ENCODE measurements at places on chromosomes 11 and 22.
A peak's percentile ranks its signal among the peaks of the same experiment; 100 is the strongest.

GRCh38 chr11:125398475-125398874 is 97.6 kb downstream of the FEZ1 start:
- no peak for DNase-seq

DNA sequence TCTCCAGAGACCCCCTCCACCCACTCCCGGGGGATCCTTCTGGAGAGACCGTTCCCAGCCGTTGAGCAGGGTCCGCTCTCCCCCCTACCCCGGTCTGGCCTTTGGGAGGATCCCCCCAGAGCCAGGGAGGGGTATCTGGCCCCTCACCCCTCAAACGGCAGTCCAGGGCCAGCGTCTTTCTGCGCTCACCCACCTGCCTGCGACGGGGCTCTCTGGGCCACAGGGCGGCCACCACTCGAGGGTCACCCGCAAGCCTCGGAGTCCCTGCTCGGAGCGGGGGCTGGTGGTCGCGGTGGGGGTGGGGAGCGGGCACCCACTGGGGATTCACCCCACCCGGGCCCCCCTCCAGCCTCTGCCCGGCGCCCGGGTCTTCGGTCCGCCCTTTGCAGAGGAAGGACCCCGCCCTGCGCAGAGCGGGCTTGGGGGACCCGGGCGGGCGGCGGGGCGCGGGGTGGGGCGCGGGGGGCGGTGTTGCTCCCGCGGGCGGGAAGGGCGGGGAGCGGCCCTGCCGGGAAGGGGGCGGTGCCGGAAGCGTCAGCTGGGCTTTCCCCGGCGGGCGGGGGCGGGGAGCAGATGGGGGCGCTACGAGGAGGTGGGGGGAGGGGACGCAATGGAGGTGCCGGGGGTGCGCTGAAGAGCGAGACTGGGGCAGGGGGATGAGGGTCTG is 16.6 kb downstream of the CRELD2 start:
- peak; percentile 47 for DNase-seq

- peak; percentile 49 for DNase-seq
Observed at GRCh38 chr11:94521684-94522083, 9.4 kb downstream of the C11orf97 start.

DNA sequence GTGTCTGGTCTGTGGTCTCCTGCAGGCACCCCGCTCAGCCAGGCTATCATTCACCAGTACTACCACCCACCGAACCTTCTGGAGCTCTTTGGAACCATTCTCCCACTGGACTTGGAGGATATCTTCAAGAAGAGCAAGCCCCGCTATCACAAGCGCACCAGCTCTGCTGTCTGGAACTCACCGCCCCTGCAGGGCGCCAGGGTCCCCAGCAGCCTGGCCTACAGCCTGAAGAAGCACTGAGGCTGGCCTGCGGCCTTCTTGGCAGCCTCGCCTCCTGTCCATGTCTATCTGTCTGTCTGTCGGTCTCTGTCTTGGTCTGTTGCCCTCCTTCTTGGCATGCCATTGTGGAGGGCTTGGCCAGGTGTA is 27.9 kb downstream of the INCENP start:
- DNase-seq: no peak

- DNase-seq: no peak
Observed at GRCh38 chr11:72574548-72575460, 99.4 kb downstream of the PDE2A start.

DNA sequence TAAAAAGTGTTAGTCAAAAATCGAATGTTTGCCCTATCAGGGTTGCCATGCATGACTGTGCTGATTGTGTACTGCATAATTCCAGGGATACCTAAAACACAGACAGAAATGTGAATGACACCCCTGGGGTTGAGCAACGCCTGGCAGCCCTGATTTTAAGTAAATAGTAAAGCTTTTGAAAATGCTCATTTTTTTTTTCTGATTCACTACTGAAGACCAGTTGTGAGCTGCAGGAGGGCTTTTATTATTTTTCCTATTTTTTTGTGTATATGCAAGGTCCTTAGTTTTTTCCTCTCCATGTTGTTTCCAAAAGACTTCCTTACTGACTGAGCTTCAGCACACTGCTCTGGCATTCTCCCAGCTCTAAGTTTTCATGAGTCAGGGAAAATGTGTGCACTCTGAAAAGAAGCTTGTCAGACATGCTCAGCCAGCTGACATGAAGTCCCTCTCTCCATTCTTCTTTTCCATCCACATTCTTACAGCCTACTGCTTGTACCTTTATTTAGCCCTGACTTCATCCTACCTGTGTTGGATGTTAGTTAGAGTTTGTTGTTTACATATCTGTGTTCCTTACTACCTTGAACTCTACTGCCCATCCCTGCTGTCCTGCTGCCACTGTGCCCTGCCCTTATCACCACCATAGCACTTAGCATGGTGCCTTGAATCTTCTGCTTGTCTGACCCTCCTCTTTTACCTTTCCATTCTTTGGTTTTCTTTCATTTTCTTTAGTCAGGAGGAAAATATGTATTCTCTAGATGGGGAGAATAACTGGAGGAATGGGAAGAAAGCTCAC is 79.5 kb downstream of the HORMAD2 start:
- DNase-seq: peak; percentile 84

GRCh38 chr11:88169471-88169870 is 5.8 kb downstream of the RAB38 start:
- peak; percentile 20 for DNase-seq

GRCh38 chr22:50548921-50549790 is 3.5 kb downstream of the KLHDC7B start:
- DNase-seq: no peak

DNA sequence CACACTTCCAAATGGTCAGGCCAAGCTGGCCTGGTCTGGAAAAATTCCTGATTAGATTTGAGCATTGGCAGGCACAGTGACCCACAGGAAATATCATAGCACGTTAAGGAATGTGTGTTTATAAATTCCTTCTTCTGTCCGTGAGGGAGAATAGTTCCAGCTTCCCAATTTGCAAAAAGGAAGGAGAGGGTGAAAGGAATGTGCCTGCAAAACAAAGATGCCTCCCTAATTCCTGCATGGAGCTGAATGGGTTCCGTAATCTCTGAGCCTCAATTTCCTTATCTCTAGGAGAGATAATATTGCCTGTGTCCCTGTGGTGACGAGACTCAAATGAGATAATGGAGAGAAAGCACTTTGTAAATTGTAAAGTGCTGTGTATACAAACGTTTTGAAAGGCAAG is 105.1 kb downstream of the FEZ1 start:
- DNase-seq: peak; percentile 79

- no peak for DNase-seq
Observed at GRCh38 chr11:120839846-120840402, 184.0 kb upstream of the TBCEL start.

DNA sequence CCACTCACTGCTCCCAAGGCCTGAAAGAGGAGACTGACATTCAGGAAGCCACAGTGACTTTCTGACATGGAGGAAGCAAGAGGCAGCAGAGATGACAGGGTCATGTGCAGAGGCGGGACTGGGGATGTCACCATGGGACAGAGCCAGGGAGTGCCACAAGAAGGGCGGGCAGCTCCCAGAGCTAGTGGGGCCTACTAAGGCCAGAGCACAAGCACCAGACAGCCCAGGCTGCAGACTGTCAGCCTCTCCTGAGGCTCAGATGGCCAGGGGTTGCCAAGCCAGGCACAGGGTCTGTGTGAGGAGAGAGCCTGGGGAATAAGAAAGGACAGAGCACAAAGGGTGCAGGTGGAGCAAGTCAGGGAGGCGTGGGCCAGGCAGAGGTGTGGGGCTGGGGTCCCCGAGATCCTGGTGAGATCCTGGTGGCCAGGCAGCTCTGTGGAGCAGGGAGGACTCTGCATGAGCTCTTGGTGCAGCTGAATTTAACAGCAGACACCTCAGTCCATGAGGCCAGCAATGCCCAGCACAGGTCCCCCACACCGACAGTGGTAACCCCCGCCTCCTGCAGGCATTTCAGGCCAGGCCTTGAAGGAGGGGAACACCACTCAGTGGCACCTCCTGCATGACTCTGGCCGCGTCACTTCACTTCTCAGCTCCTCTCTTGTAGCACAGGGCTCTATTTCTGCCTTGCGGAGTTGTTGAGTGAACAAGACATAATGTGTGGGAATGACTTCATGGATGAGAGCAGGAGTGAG is 52.3 kb downstream of the SGSM3 start:
- DNase-seq: no peak

DNA sequence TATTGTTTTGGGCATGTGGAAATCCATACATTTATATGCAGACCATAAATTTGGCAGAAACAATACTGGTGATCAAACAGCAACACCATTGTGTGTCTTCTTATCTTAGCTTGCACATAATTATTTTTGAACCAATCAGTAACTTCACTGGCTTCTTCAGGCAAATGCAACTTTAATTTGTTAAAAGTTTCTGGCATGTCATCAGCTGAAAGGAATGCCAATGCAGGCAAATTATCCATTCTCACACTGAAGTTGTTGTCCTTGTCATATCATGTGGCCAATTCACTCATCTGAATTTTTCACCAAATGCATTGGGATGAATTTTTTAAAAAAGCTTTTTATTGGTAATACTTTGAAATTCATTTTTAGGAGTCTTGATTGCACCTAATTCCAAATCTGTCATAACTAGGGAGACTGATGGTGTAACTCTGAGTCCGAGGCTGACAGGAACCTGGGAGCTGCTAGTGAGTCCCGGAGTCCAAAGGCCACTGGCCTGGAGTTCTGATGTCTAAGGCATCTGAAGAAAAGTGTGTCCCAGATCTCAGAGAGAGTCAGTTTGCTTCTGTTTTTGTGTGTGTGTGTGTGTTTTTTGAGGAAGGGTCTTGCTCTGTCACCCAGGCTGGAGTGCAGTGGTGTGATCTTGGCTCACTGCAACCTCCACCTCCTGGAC is 17.4 kb upstream of the OR10V1 start:
- no peak for DNase-seq

DNA sequence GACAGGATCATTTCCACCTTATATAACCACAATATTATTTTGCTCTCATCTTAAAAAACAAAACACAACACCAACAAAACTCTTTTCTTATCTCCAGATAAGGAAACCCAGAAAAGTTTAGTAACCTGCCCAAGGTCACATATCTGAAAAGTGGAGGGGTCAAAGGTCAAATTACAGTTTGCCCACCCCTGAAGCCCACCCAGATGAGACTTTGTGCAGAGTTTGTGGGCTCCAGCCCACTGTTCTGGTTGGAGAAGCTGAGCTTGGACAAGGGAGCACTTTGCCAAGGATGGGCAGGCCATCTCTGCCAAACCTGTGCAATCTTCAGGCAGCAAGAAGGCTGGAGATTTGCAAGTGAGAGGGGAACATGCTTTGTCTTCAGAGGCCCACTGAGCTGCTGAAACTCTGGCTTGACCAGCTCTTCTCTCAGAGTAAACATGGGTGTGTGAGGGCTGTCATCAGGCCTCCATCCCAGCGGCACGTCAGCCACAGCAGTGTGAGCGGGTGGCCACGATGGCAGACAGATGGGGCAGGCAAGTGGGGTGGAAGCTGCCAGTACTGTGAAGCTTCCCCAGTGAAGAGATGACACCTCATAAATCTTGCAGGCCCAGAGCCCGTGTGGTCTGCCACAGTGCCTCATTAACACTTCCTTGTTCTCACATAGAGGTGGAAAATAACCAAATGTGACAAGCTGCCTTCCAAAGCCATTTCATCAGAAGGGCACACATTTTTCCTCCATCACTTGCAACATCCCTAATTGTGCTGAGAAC is 111.8 kb downstream of the CCDC81 start:
- DNase-seq: no peak

DNA sequence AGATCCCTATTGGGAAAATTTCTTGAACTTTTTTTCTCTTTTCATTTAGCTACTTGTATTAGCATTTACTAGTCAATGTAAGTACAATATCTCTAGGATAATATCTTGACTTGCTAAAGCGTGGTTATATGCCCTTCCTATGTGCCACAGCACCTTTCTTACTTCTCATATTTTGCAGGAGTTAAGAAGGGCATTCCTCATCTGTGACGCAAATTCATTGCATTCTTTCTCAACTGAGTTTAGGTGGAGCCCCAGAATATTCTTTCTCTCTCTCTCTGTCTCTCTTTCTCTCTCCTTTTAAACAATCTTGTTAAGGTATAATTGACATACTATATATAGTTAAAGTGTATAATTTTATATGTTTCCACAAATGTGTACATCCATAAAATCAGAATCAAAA is 266.1 kb downstream of the RAB38 start:
- DNase-seq: no peak

DNA sequence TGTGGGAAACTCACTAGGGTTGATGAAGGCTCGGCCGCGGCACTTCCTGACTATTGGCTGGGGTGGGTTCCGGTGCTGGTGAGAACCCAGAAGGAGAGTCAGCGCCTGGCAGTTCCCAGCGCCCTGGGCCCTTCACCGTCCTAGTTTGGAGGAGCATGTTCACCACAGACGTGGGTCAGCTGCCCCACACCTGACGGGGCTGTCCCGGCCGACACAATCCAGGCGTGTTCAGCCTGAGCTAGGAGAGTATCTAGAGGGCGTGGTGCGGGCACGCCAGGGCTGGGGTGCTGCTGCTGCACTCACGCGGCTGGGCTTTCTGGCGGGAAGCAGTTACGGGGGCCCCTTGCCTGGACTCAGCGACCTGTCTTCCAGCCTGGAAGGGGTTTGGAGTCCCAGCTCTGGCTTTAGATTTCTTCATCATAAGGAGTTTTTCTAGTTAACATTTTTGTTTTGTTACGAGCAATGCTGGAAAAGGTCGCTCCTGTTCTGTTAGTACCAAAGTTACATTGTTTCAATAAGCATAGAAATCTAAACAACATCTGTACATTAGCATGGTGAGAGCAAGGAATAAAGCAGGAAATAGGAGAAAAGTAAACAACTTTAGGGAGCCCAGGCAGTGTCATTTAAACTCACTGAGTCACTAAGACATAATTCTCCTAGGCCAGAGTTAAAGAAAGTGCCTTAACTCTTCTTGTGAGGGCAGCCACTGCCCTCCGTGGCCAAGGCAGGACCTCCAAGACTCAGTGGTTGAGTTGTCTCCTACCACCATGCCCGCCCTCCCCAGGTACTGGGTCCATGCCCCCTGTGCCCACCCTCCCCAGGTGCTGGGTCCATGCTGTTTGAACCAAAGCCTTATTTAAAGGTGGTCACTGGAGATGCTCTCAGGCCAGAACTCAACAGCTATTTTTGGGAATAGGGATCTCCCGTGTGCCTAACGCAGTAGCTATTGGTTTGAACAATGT is 12.1 kb upstream of the ADORA2A start:
- no peak for DNase-seq

- no peak for DNase-seq
Observed at GRCh38 chr22:20520093-20520511, 12.7 kb downstream of the MED15 start.

GRCh38 chr11:104925850-104926249 is 27.6 kb upstream of the CASP12 start:
- DNase-seq: no peak

GRCh38 chr11:70128435-70128906 is 50.4 kb downstream of the ANO1 start:
- peak; percentile 21 for DNase-seq
